T-cell (primary cell): ENCODE measurements at places on chromosomes 4 and X.

DNA sequence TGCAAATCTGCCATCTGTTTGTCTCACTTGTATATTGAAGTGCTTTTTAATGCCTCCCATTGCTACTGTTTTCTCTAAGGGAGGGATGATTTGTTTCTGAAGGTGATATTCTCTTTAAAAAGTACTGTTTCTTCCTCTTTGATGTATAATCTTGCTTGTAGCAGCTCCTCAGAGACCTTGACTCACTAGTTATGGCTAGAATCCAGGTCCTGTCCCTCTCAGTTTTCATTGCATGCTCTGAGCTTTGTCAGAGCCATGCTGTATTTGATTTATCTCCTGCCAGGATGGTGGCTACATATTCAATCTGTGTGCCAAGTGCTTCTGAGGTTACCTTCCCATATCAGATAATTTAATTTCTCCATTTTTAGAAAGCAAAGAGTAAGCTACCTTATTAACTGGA is 56.0 kb downstream of the GLUD2 start:
- no peak overlapping the region for H3K4me3 ChIP-seq

- H3K36me3 ChIP-seq = no peaks in the 10 kb centered on the region
- H3K4me1 ChIP-seq = no peaks in the 10 kb centered on the region
- H3K4me3 ChIP-seq = no peak overlapping the region
- DNase-seq = no peak
- H3K27ac ChIP-seq = no peak overlapping the region
Observed at GRCh38 chrX:8429692-8430249, 34.9 kb upstream of the VCX3B start.

DNA sequence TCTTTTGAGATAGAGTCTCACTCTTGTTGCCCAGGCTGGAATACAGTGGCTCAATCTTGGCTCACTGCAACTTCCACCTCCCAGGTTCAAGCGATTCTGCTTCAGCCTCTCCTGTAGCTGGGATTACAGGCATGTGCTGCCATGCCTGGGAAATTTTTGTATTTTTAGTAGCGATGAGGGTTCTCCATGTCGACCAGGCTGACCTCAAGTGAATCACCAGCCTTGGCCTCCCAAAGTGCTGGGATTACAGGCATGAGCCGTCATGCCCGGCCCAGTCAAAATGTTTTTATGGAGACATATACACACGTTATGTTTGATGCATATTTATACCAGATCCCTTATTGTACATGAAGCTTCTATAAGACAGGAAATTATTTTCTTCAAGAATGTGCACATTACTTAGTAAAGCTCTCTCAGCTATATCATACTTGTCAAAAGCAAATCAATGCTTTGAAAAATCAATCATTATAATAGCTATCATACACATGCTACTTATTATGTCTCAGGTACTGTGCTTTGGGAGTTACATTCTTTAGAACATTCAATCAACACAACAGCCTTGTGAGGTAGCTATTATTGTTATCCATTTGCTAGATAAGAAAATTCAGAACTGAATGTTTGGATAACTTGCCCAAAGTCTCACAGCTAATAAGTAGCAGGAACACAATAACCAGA is 269.2 kb downstream of the FSTL5 start:
- no peak for DNase-seq
- no peaks in the 10 kb centered on the region for H3K36me3 ChIP-seq
- no peak overlapping the region for H3K27ac ChIP-seq
- H3K4me1 ChIP-seq = no peaks in the 10 kb centered on the region

- H3K36me3 ChIP-seq = no peaks in the 10 kb centered on the region
- no peak for DNase-seq
- H3K27ac ChIP-seq = no peak overlapping the region
- no peaks in the 10 kb centered on the region for H3K4me1 ChIP-seq
- H3K4me3 ChIP-seq = no peak overlapping the region
Observed at GRCh38 chr4:57369446-57369845, 259.3 kb upstream of the IGFBP7 start.

DNA sequence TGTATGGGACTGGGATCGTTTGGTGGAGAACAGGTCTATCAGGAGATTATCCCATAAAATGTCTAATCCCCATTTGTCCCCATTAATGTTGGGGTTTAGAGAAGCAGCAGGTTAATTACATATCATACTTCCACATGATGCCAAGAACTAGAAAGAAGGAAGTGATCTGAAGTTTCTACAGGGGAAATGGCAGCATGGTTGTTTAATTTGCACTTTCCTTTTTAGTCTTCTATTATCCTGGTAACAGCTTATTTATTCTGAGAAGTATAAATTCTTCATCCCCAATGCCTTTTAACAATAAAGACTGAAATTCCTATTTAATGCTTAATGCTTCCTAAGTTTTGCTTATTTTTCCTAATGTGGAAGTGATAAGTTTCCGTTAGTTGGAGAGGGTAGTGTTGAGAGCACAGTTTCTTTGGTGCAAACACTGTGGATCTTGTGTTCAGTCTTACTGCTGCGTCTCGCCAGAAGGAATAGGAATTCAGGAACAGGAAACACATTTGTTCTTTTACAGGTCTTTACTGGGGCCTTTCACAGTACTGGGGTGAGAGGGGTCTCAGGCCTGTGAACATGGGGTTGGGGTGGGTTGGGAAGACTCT is 59.5 kb upstream of the TADA2B start:
- H3K27me3 ChIP-seq = no peaks in the 10 kb centered on the region
- H3K36me3 ChIP-seq = no peaks in the 10 kb centered on the region
- H3K27ac ChIP-seq = no peak overlapping the region
- no peak overlapping the region for H3K4me3 ChIP-seq
- DNase-seq = no peak
- peaks cover 36% of the 10 kb centered on the region for H3K4me1 ChIP-seq

- no peaks in the 10 kb centered on the region for H3K4me1 ChIP-seq
- no peak overlapping the region for H3K27ac ChIP-seq
Observed at GRCh38 chrX:5936438-5936837, 292.2 kb downstream of the NLGN4X start.
